ENCODE measurements at places on chromosomes 2 and 18.

- no peak for DNase-seq
Measured at GRCh38 chr2:28373854-28374253, 18.8 kb upstream of the FOSL2 start.

DNA sequence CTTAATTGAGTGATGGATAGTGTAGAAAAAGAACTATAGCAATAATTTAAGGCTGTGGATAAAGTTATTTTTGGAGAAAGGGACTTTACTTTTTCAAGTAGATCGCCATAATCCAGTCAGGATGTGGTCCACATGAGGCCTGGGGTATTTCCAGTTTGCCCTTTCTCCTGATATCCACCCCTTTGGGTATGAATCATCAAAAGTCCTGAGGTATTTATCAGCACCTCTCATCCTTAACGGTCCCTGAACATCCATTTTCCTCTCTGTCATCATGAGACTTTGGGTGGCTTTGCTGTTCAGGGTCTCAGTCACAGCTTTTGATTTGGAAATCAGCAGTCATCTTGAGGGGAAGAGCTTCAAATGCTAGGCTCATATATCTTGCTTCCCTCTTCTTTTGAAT, 39.3 kb upstream of the ELAC1 start:
- no peak for DNase-seq

DNA sequence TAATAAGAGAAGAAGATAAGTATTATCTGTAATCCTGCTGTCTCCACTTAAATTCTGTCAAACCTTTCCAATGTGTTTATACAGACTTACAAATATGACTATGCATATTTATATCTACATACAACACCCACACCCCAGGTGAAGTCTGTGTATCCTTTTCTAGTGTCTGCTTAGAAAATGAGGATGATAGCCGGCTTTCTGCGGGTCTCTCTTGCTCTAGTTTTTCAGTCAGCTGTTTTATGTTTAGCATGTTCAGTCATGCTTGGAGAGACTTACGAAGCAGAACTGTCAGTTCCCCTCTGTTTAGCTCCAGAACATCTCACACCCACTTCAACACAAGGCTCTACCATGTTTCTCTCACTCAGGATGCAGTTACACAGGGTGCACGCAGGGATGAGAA, 137.3 kb upstream of the NFATC1 start:
- DNase-seq = no peak

GRCh38 chr18:6405237-6406074, 9.3 kb downstream of the L3MBTL4 start:
- no peak for DNase-seq

GRCh38 chr18:80167331-80167730, 58.3 kb downstream of the ADNP2 start:
- DNase-seq = no peak

- DNase-seq = no peak
Measured at GRCh38 chr18:44937960-44938719, 257.5 kb downstream of the SETBP1 start.

DNA sequence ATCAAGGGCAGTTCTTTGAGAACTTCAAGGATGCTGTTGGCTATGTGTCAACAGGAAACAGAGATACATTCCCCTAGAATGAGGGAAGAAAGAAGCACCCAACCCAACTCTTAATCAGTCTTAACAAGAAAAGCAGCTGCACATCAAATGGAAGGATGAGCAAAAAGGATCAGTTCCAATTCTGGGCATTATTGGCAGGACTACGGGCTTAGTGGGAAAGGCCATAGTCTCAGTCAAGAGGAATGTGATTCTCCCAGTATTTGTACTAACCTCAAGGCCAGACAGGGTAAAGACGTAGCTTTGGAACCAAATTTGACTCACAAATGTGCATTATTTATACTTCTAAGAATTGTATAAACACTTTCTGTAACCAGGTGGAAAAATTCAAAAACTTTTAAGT, 18.2 kb downstream of the BMP10 start:
- no peak for DNase-seq

DNA sequence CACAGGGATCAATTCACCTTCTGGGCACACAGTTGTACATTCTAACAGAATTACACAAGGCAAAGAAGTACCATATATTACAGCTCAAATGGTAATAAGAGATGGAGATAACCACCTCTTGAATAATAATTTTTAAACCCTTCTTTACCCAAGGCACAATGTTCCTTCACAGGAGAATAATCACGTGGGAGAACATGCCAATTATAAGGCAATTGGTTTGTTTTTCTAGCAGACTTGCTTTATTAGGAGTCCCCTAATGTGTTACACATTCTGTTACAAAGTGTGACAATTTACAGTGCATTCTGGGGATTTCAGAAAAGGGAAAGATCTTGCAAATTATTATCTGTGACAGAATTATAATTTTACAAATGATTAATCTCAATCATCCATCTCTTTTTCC, 380.3 kb downstream of the RND3 start:
- DNase-seq = no peak

DNA sequence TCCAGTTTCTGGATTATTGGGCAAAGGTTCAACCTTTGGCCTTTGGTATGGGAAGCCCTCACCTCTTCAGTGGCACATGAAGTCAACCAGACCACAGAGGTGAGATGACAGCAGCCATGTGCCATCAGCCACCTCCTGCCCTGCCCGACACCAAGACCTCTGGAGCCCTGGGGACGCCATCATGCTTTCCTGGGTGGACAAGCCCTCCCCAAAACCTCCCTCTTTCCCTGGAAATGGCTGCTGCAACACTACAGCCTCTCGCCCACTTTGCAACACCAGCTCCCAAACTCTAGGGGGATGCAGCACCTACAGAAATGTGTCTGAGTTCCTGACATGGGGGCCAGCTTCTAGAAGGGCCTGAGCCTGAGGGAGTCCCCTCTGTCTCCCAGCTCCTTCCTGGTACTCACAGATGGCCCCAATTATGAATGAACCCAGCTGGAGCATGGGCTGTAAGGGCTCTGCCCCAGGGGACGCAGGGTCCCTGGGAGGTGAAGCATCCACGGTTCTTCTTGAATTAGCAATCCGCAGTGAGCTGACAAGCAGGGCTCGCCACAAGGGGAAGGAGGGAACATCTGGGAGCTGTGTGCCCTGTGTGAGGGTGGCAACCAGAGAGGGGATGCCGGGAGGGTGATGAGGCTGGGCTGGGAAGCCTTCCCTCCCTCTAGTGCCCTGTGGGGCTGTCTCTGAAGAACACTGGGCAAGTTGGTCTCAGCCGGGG, 268.5 kb upstream of the HDAC4 start:
- DNase-seq = no peak

GRCh38 chr2:70471129-70471528, 82.5 kb downstream of the TGFA start:
- no peak for DNase-seq

DNA sequence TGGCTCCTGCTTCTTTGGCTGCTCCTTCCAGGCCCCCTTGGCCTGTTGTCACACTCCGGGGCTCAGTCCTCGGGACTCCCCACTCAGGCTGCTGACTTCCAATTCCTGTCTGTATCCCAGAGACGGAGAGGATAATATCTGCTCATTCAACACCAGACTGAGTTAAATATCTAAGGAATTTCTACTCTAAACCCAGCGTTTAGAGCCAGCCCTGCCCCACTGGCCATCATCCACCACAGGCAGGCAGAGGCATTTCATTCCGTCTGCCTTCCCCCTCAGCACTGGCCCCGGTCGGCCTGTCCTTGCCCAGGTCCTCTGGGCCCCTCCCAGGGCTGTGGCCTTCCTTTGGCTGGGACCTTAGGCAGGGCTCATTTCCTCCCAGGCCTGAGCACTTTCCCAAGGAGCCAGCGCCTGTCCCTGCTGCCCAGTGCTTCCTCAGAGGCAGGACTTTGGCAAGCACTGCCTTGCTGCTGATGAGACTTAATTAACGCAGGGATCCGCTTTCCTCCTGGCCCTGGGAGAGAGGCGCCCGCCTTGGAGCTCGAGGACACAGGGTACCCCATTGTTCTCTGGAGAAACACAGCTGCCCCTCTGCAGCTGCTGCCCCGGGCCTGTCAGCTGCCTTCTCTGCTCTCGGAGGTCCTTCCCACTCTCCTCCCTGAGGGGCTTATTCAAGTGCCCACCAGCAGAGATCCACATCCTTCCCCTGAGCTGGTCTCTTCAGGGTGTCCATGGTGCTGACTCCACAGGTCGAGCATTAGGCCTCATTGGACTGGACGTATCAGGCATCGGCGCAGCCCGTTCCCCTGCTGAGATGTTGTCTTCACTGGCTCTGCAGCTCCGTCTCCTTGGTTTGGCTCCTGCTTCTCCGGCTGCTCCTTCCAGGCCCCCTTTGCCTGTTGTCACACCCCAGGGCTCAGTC, 42.8 kb downstream of the ATOH8 start:
- DNase-seq = no peak

DNA sequence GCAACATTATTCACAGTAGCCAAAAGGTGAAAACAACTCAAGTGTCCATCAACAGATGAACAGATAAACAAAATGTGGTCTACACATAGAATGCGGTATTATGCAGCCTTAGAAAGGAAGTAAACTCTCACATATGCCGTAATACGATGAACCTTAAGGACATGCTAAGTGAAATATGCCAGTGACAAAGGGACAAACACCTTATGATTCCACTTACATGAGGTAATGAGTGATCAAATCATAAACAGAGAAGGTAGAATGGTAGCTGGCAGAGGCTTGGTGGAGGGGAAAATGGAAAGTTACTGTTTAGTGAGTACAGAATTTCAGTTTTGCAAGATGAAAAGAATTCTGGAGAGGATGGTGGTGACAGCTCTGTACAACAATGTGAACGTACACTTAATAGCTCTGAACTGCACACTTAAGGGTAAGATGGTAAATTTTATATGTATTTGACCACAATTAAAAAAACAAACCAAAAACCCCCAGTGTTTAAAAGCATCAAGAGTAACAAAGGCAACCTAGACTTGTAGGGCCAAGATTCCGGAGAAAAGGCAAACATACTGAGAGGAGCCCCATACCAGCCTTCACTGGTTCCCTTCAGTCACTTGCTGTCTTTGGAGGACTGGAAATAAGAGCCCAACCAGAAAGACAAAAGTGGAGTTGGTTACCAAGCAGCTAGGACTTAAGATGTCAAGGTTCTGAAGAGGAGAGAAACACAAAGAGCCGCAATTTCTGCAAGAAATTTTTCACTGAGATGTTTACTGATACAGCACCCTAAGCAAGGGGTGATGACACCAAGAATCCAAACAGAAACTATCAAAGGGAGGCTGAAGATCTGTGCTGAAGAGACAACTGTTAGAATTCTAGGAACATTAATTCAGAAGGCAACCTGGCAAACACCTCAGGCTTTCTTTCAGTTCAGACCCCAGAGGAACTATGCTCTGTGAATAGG, 61.3 kb downstream of the CUL3 start:
- no peak for DNase-seq

DNA sequence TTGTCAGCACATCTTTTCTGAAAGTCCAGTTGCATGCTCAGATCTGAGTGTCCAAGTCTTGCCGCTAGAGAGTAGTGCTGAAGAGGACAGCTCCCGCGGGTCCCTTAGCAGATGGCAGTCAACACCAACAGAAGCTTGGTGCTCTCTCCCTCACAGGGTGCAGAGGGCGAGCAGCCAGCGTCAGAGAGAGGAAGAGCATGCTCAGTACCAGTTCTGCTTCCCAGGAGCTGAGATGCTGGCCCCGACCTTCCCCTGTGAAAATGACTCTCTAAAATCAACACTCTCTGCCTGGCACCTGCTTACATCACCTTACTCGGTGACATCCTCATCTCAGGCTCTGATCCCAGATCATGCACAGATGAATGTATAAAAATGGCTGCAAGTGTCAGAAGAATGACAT, 86.0 kb upstream of the TWIST2 start:
- no peak for DNase-seq

DNA sequence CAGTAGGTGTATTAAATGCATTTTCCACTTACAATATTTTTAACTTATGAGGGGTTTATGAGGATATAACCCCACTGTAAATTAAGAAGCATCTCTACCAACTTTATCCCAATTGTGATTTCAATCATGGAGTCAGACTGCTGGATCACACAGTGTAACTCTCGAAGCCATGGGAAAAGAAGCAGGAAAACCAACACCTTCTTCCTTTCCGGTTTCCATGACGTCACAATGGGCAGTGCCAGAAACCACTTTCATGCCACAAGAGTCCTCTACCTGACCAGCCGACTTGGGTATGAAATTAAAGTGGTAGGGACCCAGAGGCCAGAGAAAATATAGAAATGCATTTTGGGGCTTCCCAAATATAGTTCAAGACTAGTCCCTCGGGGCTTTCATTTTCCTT, 4.2 kb downstream of the RNF152 start:
- no peak for DNase-seq

All from cortex of kidney (tissue), 1 donor.